Tibial nerve (tissue), 4 donors: ENCODE measurements at places on chromosomes 1 and 21.
A peak's percentile ranks its signal among the peaks of the same experiment; 100 is the strongest.

- no peak overlapping the region for H3K27ac ChIP-seq
- H3K36me3 ChIP-seq, result peaks cover 7% of the 10 kb centered on the region
- no peaks in the 10 kb centered on the region for H3K27me3 ChIP-seq
- DNase-seq, result no peak
- H3K4me1 ChIP-seq, result no peaks in the 10 kb centered on the region
- no peak overlapping the region for H3K4me3 ChIP-seq
These were observed 87.7 kb upstream of the COL6A1 start for GRCh38 chr21:45893740-45894449.

DNA sequence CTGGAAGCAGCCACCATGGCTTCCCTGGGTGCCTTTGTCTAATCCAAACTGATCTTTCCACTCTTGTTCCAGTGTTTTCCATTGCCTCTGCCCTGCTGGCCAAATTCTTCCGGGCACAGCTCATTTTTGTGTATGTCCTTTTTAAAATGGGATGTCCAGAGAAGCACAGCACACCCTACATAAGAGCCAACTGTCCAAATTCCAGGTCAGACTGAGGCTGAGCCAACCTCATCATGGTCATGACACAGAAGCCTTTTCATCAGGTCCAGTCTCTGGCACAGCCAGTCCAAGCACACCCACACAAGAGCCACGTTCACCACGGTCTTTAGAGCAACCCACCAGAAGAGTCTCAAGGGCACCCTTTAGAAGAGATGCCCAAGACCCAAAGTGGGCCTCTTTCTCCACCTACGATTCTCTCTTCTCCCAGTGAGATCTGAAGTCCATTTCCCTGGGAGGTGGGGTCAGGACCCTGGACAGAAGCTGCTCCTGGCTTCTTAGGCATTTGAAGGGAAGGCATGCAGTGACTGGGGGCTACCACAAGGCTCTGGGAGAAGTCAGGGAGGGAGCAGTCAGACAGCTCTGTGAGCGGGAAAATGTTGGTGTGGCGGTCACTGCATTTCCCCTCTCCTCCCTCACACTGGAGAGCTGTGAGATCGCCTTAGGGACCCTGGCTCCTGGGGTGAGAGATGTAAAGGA is 53.2 kb downstream of the SYT2 start:
- no peaks in the 10 kb centered on the region for H3K4me1 ChIP-seq
- no peak overlapping the region for H3K27ac ChIP-seq
- H3K4me3 ChIP-seq, result no peak overlapping the region
- no peak for DNase-seq

- no peaks in the 10 kb centered on the region for H3K36me3 ChIP-seq
- no peaks in the 10 kb centered on the region for H3K27me3 ChIP-seq
- no peak overlapping the region for H3K27ac ChIP-seq
- no peak for DNase-seq
These were observed 32.9 kb downstream of the HENMT1 start for GRCh38 chr1:108627951-108628350.

DNA sequence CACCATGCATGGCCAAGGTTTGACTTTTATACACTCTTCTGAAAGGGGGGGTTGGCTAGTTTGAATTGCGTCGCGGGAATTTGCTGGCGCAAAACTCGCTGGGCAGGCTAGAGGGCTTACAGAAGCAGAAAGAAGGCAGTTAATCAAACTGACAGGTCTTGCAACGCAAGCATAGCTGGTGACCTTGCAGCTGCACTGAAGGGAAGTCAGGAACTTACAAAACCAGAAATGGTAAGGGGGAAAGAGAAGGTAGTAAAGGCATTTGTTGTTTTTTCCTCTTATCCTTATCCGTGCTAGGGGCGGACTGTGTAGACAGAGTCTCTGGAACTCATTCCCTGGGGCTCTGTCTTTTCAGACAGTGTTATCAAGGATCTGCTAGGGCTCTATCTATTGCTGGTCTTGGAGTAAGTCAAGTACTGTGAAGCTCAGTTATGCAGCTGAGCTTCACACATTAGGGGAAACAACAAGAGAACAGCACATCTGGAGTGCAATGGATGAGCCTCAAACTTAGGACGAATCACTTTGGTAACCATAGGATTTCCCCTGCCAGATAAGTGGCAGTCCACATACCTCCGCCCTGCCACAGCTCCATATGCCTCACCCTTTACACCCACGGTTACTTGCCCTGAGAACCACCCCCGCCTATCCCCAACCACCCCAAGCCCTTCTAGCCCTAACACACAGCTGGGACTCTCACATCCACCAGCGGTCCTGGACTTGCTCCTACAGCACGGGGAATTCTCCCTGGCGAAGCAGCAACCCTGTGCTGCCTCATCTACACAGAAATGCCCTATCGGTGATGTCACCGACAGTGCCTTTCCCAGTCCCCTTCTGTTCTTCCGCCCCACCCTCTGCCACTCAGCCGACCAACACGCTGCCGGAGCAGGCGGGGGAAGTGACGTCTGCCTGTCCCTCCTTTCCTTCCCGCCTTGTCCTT is 251.4 kb downstream of the FAM72C start:
- no peak overlapping the region for H3K4me3 ChIP-seq
- DNase-seq, result no peak
- H3K27ac ChIP-seq, result no peak overlapping the region
- no peaks in the 10 kb centered on the region for H3K36me3 ChIP-seq
- H3K27me3 ChIP-seq, result no peaks in the 10 kb centered on the region

DNA sequence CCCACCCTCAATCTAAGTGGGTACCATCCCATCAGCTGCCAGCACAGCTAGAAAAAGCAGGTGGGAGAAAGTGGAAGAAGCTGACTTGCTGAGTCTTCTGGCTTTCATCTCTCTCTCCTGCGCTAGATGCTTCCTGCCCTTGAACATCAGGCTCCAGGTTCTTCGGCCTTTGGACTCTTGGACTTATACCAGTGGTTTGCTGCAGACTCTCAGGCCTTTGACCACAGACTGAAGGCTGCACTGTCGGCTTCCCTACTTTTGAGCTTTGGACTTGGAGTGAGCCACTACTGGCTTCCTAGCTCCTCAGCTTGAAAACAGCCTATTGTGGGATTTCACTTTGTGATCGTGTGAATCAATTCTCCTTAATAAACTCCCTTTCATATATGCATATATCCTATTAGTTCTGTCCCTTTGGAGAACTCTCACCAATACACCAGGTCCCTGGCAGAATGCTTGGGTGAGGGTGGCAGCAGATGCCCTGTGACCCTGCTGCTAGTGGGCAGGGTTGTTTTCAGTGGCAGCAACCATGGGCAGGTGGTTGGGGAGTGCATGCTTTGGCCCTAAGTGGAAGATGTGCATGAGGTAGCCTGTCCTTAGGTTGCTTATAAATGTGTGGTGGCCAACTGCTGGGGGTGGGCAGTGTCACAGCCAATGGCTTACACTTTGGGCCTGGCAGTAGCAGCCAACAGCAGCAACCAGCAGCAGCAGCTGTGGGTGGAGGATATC is 10.8 kb upstream of the ADAM30 start:
- no peaks in the 10 kb centered on the region for H3K4me1 ChIP-seq
- no peak overlapping the region for H3K27ac ChIP-seq
- no peak for DNase-seq
- H3K36me3 ChIP-seq, result no peaks in the 10 kb centered on the region
- no peaks in the 10 kb centered on the region for H3K27me3 ChIP-seq

GRCh38 chr1:242146652-242147051 is 147.8 kb upstream of the MAP1LC3C start:
- H3K36me3 ChIP-seq, result no peaks in the 10 kb centered on the region
- H3K27ac ChIP-seq, result no peak overlapping the region
- H3K27me3 ChIP-seq, result no peaks in the 10 kb centered on the region
- no peaks in the 10 kb centered on the region for H3K4me1 ChIP-seq

DNA sequence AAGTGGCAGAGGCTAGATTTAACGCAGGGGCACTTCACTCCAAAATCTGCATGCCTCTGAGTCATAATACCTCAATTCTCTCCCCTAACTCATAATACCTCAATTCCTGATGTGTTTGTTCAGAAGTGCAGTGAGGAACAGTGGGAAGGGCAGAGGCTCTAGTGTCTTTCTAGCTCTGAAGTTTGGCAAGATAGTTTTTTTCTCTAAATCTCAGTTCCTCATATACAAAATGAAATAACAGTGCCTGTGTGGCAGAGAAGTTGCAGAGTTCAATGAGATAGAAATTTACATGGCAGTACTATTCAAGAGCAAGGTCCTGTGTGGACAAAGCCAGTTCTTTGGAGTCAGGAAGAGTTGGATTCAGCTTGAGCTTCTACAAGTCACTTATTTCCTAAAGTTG is 9.8 kb downstream of the JUN start:
- peaks cover 30% of the 10 kb centered on the region for H3K4me1 ChIP-seq
- no peak overlapping the region for H3K27ac ChIP-seq
- DNase-seq, result no peak
- no peaks in the 10 kb centered on the region for H3K27me3 ChIP-seq

- H3K4me3 ChIP-seq, result no peak overlapping the region
- H3K36me3 ChIP-seq, result no peaks in the 10 kb centered on the region
- peaks cover 24% of the 10 kb centered on the region for H3K4me1 ChIP-seq
- H3K27me3 ChIP-seq, result no peaks in the 10 kb centered on the region
- no peak for DNase-seq
- H3K27ac ChIP-seq, result peak overlapping the region; percentile 44
These were observed 35.9 kb upstream of the ATP5PO start for GRCh38 chr21:33951276-33952178.

- no peaks in the 10 kb centered on the region for H3K36me3 ChIP-seq
- no peaks in the 10 kb centered on the region for H3K4me1 ChIP-seq
- no peak overlapping the region for H3K4me3 ChIP-seq
- no peak for DNase-seq
- no peak overlapping the region for H3K27ac ChIP-seq
These were observed 401.5 kb downstream of the PTPRC start for GRCh38 chr1:199040076-199040905.

GRCh38 chr1:41700986-41701535 is 216.6 kb upstream of the EDN2 start:
- H3K27me3 ChIP-seq, result no peaks in the 10 kb centered on the region
- DNase-seq, result no peak
- no peaks in the 10 kb centered on the region for H3K36me3 ChIP-seq
